HAP-1 (cell line): ENCODE measurements at places on chromosomes 5 and 9.

DNA sequence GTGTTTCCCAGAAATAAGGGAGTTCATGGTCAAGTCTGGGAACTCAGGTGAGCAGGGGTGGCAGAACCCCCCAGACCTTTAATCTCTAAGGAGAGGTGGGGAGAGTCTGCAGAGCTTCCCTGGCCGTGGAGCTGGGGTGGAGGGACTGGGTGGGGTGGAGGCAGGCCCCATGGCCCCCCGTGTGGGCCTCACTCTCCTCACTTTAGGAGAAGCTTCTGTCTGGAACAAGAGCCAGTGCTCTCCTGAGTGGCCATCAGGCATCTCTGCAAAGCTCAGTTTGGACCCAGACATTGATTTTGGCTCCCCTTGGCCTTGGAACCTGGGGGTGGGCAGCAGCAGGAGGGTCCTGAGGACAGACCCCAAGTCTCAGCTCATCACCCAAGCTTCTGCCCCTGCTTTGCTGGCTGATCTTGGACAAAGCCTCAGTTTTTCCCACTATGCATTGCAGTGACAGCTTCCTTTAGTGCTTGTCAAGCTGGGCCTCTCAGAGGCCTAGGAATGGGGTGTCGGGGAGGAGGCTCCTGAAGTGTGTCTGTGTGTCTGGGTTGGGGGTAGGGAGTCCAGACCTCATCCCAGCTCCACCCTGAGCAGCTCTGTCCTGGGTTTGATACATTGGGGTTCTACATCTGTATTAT, 3.5 kb upstream of the GBGT1 start:
- no peak for DNase-seq

DNA sequence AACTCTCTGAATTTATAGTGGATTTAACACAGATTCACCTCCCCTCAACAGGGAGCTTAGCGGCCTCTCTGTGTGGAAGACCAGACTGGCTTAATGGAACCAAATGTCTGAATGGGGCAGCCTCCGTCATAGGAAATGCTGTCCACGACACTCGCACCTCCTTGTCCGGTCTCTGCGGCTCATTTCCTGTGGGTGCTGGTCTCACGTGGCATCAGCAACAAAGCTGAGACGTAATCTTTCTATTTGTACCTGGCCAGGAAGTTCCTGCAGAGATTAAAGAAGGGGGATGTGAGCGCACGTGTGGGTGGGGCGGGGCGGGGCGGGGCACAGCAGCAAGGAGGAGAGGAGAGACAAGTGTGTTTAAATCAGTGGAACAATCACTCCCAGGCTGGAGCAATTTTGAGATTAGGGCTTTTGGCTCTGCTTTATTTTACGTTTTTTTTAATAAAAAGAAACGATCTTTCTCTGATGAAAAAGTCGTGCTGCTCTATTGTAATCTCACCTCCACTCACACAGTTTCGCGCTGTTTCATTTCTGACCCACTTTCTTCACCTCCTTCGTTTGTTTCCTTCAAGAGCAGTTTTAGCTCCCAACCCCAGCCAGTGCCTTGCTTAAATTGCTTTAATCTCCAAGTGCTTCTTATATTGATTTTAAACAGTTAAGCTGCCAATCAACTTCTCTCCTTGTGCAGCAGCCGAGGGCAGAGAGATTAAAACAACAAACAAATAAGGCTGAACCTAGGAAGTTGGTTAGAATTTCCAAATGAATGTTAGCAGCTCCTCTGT, 132.2 kb upstream of the ASTN2 start:
- DNase-seq = no peak

- no peak for DNase-seq
Measured at GRCh38 chr5:86909418-86910295, 291.9 kb downstream of the COX7C start.

DNA sequence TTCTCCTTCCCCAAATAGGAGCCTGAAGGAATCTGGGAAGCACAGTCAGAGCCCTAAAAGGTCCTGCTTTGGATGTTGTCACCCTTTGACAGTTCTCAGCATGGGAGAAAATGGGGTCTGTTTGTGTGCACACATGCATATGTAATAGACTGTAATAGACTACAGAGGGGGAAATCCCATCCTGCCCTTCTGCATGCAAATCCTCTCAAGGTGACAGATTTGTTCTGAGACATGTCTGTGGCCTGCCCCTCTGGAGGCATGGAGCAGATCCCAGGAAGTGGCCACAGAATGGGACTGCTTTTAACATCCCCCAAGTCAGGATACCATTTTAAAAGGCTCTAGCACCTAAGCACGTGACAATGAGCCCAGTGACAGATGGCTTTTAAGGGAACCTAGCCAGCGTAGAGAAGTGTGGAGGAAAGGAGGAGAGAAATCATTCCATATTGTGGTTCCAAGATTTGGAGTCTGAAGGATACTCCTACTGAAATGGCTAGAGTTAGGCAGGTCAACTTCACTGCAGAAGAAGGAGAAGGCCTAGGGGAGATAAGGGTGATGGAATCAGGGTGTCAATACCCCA, 483.5 kb downstream of the SPOCK1 start:
- no peak for DNase-seq

- DNase-seq = no peak
Measured at GRCh38 chr5:161009194-161009593, 157.2 kb upstream of the ATP10B start.

GRCh38 chr9:136088939-136089696, 6.0 kb downstream of the NACC2 start:
- DNase-seq = no peak

GRCh38 chr5:165224366-165225045, 1719.1 kb downstream of the MAT2B start:
- no peak for DNase-seq

- no peak for DNase-seq
Measured at GRCh38 chr5:51159606-51160005, 223.6 kb upstream of the ISL1 start.

DNA sequence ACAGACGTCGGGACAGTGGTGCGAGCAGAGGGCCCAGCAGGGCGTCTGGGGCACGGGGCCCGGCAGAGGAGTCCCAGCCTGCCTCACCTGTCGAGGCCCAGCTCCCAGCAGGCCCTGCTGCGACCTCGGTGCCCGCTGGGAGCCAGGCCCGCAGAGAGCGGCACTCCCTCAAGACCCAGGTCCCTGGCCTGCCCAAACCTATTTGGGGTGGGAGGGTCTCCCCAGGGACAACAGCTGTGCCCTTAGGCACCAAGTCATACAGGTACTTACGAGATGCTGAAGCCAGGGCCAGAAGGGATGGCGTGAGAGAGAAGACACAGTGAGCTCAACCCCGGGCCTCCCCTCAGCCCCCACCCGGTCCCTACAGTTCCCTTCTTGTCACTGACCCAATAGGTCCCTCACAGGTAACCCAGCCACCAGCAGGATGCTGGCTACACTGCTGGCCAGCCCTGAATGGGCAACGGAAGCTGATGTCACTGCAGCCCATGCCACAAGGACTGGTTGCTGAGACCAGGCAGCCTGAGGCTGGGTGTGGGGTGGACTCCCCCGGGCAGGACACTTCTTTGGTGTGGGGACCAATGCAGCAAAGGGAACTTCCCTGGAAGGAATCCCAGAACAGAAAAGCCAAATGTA, 3.7 kb downstream of the NSMF start:
- DNase-seq = no peak

DNA sequence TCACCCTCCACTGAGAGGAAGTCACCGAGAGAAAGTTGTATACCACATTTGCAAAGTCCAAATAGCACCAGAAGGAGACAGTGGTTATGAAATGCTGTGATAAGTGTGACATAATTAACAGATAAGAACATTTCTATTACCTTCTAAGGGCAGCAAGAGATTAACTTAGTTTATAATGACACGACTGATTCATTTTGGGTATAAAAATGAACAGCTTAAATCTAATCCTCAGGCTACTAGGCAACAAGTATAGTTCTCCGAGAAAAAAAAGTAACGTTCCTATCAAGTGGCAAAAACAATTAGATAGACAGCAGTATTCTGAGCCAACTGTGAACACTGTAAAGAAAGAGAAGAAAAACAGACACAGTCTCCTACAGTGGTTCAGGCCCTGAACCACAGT, 431.2 kb upstream of the GRAMD2B start:
- DNase-seq = no peak

DNA sequence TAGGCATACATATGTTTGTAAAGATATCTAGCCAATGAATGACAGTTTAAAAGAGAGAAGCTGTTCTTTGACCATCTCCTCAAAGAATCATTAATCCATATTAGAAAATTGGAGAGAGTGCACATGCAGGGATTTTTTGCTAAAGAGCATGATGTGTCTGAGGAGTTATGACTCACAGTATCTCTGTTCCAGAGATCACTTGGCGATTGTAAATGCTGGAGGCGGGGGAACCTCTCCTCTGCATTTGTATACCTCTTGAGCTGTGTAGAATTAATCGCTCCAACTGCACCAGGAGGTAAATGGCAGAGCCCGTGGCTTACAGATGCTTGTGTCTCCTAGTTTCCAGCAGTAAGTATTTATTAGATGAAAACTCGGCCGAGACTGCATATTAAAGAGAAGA, 3.6 kb upstream of the SPATA31D1 start:
- DNase-seq = no peak

DNA sequence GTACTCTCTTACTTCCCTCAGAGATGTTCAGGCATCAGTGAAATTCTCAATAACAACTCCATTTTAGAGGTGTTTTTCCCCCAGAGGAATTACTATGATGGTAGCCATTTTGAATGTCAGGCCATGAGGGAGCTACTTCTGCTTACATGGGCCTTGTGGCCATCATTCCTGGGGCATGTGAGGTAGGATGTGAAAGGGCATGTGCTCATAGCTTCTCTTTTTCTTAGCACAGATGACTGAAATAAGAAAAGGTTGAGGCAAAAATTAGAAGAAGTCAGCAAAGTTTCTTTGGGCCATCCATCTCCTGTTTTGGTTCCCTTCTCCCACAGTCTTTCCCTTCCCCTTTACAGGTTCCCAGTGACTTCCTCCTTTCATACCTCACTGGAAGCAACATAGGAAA, 68.8 kb downstream of the FEM1C start:
- DNase-seq = no peak

- no peak for DNase-seq
Measured at GRCh38 chr5:94983861-94984535, 300.9 kb downstream of the MCTP1 start.

GRCh38 chr9:38443181-38443580, 18.9 kb upstream of the IGFBPL1 start:
- no peak for DNase-seq

GRCh38 chr9:21904371-21904770, 89.8 kb downstream of the CDKN2A start:
- DNase-seq = no peak

GRCh38 chr5:53253421-53253871, 143.9 kb upstream of the MOCS2 start:
- DNase-seq = no peak

- no peak for DNase-seq
Measured at GRCh38 chr5:68777135-68777534, 316.7 kb upstream of the SLC30A5 start.

DNA sequence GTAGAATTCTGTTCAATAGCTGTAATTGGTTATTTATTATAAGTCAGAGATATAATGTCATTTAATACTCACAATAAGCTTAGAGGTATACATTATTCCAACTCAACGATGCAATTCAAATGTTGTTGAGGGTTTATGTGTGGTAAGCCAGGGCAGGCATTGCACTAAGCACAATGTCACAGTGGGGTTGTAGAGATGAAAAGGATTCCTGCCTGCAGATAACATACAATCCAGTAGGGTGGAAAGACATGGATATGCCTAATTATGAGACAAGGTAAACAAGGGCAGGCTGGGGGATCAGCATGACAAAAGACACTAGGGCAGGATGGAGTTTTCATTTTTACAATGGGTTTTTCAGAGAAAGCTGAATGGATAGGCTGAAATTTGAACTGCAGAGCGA, 98.7 kb upstream of the PALM2AKAP2 start:
- no peak for DNase-seq

- no peak for DNase-seq
Measured at GRCh38 chr5:37506722-37507121, 127.6 kb downstream of the WDR70 start.

DNA sequence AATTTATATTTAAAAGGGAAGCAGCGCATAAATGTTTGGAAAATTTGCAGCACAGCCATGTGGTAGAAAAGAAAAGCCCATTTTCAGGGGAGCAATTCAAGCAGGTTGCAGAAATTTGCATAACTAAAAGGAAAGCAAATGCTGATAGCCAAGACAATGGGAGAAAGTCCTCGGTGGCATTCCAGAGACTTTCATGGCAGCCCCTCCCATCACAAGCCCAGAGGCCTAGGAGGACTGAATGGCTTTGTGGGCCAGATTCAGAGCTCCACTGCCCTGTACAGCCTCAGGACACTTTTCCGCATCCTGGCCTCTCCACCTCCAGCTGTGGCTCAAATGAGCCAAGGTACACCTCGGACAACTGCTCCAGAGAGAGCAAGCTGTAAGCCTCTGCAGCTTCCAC, 462.9 kb downstream of the CDK5RAP2 start:
- peak; percentile 7 for DNase-seq

GRCh38 chr5:96857924-96858323, 18.4 kb upstream of the ERAP2 start:
- no peak for DNase-seq

DNA sequence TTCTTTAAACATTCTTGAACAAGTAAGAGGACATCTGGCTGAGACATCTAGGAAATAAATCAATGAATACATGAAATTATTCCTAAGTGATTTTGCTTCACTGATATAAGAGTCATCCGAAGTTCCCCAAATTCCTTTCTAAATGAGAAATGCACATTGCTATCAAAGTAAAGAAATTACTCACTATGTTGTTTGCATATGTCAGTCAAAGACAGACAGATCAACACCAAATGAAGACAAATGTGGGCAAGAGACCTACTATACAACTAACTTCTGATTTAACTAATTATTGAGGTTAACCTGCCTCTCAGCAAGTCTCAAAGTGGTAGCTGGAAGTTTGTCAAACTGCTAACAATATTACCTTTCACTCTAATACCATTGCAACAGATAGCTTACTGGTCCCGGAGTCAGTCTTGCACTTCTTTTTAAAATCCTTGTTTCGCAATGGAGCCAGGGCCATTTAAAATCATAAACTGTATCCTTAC, 13.2 kb downstream of the TUT7 start:
- DNase-seq = no peak

- no peak for DNase-seq
Measured at GRCh38 chr5:173289372-173289771, 38.8 kb downstream of the STC2 start.

DNA sequence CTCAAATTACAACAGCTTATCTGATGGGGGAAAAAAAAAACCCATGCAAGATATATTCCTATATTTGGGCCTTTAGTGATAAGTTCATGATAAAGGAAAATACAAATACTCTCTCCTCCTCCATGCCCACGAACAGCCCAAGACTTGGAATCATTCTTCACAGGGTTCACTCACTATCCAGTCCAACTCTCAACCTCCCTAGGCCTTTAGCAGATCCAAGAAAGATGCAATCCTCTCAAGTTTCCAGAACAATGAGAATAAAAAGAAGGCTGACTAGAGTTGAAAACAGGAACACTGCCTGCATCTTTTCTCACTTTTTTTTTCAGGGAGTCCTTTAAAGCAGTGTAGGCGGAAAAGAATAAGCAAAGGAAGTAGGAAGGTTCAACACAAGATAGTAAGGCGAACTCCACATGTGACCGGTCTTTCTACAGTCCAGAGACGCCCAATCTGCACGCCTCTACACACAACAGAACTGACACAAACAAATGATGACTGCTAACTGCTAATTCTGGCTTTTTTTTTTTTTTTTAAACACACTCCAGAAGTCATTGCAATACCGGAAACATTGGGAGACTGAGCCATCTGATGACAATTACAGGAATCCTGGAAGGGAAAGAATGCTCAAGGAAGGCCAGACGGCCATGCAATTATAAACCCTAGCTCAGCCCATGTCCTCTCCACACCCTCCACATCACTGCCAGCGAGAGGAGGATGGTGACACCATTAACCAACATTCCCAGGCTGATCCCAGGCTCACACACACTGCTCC, 75.4 kb downstream of the BNC2 start:
- no peak for DNase-seq
